Fibroblast of villous mesenchyme (primary cell): ENCODE measurements at places on chromosomes 7 and 10. TPM values are rescaled to one million over a fixed set of nuclear protein-coding genes. Genes with fewer than 3 reads are reported as not detected.

DNA sequence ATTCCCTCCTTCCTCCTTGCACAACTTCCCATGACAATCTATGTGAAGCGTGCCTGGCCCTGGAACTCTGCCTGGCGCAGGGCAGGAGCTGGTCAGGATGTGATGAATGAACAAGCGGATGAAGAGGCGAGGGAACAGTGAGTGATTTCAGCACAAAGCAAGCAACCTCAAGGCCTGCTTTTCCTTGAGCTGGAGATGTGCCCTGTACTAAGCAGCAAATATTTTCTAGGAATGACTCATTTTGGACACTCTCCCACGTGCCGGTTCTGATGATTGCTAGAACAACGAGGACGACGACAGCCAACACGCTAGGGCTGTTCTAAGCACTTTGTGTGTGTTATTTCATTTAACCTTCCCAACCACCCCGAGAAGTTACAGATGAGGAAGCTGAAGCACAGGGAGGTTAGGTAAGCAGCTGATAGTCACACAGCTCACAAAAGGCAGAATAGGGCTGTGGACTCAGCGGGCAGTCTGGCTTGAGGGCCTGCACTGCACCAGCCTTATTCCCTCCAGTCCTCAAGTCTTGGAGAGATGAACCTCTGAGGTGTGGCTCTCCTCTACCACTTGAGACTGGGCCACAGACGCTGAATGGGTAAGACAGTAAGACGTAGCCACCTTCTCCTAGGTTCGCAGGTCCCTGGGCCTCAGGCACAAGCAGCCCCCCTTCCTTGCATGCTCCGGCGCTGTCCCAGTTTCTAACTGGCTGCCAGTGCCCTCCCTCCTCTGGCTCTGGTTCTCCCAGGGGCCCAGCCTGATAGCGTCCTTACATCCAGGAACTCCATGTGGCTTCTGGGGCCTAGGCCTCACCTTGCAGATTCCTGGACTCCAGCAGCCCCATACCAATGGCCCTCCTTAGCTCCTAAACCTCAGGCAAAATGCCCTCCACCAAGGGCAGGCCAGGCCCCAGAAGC is 59.0 kb downstream of the YKT6 start:
- DNase-seq: peak; percentile 76

GRCh38 chr7:82036146-82036886 is 266.5 kb upstream of the HGF start:
- peak; percentile 59 for DNase-seq

- DNase-seq: no peak
These were observed 500.8 kb downstream of the PLXNA4 start for GRCh38 chr7:132075515-132075914.

DNA sequence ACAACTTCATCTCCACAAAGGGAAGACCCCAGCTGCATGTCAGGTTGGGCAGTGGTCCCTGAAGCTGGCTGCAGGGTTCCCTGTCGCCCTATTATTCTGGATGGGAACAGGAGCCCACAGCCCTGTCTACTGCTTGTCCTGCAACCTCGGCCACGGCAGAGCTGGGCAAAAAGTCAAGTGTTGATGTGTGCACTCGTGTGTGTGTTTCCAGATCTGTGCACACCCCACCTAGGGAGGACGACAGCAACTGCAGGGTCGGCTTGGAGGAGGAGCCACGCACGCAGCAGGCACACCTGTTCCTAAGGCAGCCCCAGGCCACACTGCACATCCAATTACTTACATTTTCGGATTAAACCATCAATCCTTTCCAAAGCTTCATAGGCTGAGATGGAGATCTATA is 23.6 kb downstream of the PITRM1 start:
- no peak for DNase-seq

- DNase-seq: no peak
These were observed 255.3 kb downstream of the ELFN1 start for GRCh38 chr7:1925349-1925748.

GRCh38 chr7:18117482-18117881 is 89.8 kb upstream of the PRPS1L1 start:
- DNase-seq: peak; percentile 3

The PFKFB3 gene
- total RNA-seq: 26.1 and 44.9 TPM in 2 replicates
